NCI-H1092 treated with DMSO at 0.1 percent for 48 hours (cell line): ENCODE measurements at places on chromosomes 5 and 9.

DNA sequence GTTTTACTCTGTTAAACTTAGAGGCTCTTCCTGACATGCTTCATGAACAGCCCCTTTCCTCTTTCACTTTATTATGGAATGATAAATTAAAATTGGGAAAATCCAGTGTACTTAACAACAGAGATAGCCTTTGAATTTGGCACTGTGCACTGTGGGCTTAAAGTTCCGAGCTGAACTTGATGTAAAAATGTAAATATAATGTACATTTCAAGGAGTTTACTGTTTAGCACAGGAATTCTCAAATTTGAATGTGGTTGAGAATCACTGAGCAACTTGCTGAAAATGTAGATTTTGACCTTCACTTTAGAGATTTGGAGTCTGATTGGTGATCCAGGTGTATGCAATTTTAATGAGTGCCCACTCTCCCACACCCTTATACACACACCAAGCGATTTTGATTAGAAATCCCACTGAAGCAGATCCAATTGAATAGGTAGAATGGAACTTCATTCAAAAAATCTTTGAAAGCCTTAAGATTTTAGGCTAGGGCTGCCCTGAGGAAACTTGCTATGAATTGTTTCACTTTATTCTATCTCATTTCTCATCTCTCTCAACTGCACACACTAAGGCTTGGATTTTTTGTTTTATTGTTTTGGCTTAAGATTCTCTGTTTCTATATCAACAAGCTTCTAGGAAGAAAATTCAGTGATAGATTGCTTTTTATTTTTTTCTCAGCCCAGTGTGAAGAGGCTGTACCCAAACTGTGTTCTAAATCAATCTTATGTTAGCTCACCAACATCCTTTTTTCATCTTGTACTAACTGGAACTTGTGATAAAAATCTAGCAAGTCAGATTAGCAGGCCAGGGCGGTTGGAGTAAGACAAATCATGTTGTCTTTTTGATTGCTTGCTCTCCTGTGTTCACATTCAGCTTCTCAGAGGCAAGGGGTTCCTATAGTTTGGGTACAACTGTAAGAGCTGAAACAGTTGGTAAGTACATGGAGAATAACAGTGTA is 22.9 kb downstream of the NUDT12 start:
- DNase-seq, result no peak

GRCh38 chr5:135056316-135057030 is 22.4 kb upstream of the PITX1 start:
- no peak for DNase-seq

DNA sequence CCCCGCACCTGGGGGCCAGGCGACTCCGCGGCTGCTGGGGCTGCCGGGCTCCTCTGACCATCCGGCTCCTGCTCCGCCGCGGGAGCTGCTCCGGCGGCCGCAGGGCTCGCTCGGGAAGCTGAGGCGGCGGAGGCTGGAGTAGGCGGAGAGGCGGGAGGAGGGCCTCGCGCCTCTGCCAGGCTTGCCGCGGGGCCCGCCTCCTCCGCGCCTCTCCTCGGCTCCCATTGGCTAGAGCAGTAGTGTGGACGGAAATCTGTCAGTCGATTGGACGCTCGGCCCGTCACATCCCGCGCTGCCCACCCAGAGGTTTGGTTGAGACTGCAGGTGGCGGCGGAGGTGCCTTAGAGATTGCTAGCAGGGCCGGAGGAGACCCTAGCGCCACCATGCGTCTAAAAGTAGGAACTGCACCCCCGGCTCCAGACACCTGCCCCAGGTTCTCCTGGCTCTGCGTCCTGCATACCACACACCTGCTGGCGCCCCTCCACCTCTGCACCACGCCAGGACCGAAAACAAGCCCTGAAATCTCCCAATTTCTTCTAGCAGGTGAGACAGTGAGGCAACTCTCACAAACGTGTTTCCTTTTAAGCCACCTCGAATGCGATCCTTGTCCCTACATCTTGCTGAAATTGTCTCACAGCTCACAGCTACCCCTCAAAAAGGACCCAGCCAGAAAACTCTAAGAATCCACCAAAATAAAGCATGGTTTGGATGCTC is at the start of gene SCAI:
Gene SCAI, minus strand, starts transcription at position 152 of the 714 bp plus-strand sequence. Its CDS starts 91 bp downstream, at position 61.
- peak; percentile 99 for DNase-seq

- DNase-seq, result no peak
Observed at GRCh38 chr5:79070350-79070667, 742 bp downstream of the BHMT2 start.

GRCh38 chr9:94002316-94003140 is 47.4 kb upstream of the BARX1 start:
- peak; percentile 78 for DNase-seq

- no peak for DNase-seq
Observed at GRCh38 chr9:89408628-89409101, 89.2 kb downstream of the SEMA4D start.

DNA sequence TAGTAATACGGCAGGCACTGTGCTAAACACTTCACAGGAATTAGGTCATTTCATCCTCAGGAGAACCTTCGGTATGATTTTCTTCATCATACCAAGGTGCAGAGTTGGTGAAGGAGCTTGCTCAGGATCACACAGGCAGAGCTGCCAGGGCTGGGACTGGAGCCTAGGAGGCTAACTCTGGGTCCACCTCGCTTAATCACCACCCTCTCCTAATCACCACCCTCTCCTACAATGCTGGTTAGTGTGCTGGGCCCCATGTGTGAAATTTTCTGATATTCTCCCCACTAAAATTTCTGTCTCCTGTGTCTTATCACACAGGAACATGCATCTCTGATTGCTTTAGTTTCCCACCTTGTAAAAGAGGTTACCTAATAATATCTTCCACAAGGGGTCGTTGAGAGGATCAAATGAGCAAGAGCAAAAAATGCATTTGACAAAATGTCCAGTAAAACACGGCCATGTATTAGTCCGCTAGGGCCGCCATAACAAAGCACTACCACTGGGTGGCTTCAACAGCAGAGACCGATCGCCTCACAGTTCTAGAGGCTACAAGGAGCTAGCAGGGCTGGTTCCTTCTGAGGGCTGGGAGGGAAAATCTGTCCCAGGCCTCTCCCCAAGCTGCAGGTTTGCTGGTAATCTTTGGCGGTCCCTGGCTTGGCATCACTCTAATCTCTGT is 128.2 kb upstream of the NFIB start:
- no peak for DNase-seq

- DNase-seq, result no peak
Observed at GRCh38 chr5:87403899-87404298, 8.8 kb downstream of the CCNH start.

GRCh38 chr9:137430723-137431415 is 7.7 kb downstream of the NOXA1 start:
- DNase-seq, result no peak

GRCh38 chr9:133787754-133788025 is 49.5 kb upstream of the SARDH start:
- DNase-seq, result no peak

DNA sequence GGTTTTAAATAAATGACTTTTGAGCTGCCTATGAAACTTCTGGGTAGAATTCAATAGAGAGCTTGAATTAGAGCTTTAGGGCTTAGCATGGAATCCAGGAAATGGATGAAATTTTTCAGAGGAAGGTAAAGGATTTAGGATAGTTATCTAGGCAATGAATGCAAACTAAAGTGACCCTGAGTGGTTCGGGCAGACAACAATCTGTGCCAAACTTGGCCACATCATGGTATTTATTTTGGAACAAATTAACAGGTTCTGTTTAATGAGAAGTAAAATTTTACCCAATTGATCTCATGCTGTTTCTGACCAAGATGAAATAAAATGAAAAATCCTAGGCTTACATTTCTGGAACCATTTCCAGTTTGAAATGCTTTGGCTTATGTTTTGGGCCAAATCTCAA is 934.4 kb downstream of the MAT2B start:
- DNase-seq, result no peak

GRCh38 chr5:180865981-180866695 is 5.1 kb upstream of the ZFP62 start:
- DNase-seq, result no peak

DNA sequence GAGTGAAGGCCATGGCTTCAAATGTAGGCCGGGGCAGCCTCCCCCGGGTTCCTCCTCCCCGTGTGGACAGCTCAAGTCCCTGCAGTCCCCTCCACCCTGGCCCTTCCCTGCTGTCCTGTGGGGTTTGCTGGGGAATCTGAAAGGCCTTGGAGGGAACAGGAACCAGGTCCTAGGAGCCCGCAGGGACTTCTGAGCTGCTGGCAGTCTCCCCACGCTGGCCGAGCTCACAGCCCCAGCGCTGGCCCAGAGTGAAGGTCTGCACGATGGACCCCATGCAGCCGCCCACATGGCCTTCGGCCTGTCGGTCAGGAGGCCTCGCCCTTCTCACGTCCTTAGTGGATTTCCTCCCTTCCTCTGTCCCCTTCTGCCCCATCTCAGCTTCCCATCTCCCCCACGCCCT is 25.7 kb upstream of the NOTCH1 start:
- DNase-seq, result no peak

DNA sequence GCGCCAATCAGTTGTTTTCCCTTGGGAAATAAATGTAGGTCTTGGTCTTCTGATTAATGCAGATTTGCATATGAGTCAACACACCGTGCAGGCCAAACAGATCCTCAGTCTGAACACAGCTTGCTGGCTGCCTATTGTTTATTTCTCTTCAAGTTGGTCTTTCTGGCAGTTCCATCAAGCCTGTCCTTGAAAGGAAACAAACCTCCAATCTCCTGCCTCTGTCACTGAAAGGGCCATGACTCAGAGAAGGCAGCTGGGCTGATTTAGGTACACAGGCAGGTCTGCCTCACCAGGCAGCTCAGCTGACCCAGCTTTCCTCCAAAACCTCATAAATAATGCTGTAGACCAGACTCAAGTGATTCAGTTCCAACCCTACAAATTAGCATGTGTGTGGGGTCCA is 175.9 kb downstream of the MAN2A1 start:
- no peak for DNase-seq

GRCh38 chr9:113524468-113524867 is 60.9 kb downstream of the RGS3 start:
- DNase-seq, result no peak

GRCh38 chr9:92032891-92033290 is 82.3 kb downstream of the SPTLC1 start:
- no peak for DNase-seq

DNA sequence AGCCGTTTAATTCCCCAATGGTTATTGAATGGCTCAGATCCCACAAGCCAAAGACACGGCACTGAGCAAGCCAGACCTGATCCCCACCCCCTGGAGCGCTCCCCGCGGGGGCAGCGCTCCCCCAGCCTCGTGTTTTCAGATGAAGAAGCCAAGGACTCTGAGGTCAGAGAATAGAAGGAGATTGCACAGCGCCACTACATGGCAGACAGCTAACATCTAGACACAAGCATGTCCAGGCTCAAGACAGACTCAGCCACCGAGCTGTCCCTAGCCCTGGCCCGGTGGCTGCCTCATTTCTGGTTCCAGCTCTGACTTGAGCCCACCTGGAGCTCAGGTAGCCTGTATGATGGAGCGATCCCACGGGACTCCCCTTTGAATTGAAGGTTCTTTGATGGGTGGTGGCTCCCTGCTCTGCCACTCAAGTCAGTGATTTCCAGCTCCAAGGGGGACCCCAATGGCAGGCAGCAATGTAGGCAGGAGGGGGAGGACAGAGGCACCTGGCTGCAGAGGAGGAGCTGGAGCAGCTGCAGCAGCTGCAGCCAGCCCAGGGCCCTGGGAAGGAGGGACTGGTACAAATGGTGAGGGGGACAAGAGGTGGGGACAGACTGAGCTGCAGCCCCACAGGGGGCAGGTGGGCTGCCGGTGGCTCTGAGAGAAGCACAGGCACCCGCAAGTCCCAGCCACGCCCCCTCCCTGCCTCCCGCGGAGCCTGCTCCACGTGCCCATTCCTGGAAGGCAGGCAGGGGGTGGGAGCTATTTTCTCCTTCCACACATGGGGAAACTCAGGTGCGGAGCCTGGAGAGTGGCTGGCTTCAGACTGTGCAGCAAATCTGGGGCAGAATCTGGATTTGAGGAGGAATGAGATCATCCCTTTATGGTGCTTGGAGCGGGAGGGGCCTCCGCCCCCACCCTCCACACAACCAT is 40.2 kb downstream of the NTNG2 start:
- peak; percentile 85 for DNase-seq

GRCh38 chr9:36424289-36425055 is 24.4 kb upstream of the RNF38 start:
- DNase-seq, result no peak

DNA sequence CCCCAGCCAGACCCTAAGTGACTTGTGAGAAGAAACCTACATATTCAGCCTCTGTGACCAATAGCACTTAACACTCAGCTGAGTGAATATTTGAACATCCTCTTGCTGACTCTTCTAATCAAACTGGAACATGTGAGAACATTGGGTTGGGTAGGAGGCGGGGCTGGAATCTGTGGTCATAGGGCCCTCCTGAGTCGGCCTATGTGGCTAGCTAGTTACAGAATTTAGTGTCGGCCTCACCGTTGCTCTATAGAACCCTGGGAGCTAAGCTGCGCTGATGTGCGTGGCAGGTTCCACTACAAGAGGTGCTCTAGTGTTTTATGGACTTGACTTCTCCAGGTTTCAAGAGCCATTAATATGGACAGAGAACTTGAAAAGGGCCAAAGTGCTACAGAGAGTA is 138.8 kb downstream of the DROSHA start:
- no peak for DNase-seq

DNA sequence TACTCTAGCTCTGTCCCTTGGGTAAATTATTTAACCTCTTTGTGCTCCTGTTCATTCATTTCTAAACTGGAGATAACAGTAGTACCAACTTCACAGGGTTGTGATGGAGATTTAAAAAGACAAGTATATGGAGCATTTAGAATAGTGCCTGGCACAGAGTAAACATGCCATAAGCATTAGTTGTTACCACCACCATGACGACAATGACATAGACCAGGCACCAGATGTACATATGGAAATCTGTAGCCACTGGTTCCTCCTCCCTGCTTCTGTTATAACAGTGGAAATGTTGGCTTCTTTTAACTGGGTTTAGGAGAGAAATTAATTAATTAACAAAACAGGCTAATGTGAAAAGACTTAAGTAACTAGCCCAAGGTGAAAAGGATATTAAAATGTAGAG is 217.5 kb downstream of the DENND1A start:
- DNase-seq, result no peak

- no peak for DNase-seq
Observed at GRCh38 chr9:93894691-93895079, 60.5 kb downstream of the BARX1 start.

GRCh38 chr5:50710838-50711237 is 44.4 kb downstream of the PARP8 start:
- no peak for DNase-seq

- no peak for DNase-seq
Observed at GRCh38 chr9:111531716-111532115, 6.7 kb downstream of the ZNF483 start.

GRCh38 chr9:108885643-108886348 is 23.7 kb downstream of the ACTL7A start:
- DNase-seq, result peak; percentile 59

- DNase-seq, result no peak
Observed at GRCh38 chr9:26229324-26230054, 551.2 kb upstream of the TUSC1 start.

DNA sequence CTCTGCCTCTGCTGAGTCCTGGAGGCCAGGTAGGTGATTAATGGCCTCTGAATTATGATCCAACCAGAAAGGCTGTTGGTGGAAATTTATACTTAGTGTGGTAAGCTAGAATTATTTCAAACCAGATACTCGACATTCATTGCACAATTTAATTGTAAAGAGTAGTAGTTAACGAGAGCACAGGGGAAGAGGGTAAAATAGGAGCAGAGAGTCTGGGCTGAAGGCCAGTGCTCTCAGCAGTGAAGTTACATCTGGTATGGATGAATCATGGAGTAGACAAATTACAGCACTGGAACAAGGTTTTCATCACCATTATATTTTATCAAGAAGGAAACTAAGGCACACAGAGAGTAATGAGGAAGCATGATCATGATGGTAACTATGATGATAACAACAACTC is 92.5 kb downstream of the TLR4 start:
- DNase-seq, result no peak

GRCh38 chr9:974031-974995 is 2.1 kb upstream of the DMRT3 start:
- DNase-seq, result no peak
